Ascending aorta (tissue), 2 donors: ENCODE measurements at places on chromosomes 3 and 15.

DNA sequence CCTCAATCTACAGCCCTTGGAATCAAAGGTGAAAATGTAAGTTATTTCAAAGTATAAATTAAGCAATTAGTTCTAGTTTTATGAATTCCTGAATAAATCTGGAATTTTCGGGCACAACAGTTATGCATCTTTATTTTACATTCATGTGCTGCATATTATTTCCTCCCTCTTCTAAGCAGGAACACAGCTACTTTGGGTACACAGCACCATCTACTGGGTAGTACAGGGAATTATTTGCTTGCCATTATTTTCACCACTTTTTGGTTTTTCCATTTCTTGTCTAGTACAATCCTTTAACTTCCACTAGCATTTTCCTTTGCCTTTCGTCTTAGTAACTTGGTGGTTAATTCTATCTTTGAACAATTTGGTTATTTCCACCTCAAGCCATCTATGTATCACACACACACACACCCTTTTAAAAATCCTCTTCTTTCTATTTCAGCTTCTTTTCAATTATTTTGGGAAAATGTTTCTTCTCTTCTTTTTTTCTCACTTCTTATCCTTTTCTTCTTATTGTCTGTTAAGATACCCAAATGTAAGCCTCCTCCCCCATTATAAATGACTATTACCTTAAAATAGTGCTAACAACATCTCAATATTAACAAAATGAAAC is 451.0 kb downstream of the MFSD1 start:
- DNase-seq = no peak

- no peak for DNase-seq
Observed at GRCh38 chr3:168476360-168476980, 380.7 kb upstream of the GOLIM4 start.

GRCh38 chr3:31041161-31041978 is 146.9 kb upstream of the GADL1 start:
- no peak for DNase-seq

DNA sequence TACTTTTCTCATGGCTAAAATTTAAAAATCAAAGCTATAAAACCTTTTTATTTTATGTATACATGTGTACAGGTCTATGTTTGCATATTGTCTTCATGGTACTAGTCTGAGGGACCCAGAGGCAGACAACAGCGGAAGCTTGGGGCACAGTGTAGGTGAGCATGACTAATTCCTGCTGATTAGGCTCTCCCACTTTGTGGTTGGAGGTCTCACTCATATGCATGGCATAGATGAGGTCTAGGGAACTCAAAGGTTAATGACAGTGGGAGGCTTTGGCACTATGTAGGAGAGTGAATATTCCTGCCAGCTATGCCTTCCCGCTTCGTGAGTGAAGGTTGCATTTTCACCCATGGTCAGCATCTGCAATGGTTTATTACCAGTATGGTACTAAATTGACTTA is 47.5 kb upstream of the AADACL2 start:
- DNase-seq = no peak

GRCh38 chr3:130354430-130354829 is 9.0 kb downstream of the COL6A5 start:
- DNase-seq = no peak

DNA sequence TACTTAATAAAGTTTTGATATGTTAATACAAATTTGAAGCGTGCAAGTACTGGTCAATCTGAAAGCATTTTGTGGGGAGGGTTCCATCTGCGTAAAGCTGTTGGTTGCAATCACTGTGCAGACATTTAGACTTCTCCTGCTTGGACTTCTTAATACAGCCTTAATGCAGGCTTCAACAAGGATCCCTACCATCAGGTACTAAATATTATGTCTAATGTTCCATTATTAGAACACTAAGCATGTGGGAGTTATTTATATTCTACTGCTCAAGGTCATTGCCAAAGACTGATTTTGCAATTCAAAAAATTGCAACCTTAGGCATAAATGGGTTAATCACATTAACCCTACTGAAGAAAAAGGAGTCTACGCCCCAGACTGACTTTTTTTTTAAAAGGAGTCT is 73.9 kb upstream of the MYO5C start:
- no peak for DNase-seq

DNA sequence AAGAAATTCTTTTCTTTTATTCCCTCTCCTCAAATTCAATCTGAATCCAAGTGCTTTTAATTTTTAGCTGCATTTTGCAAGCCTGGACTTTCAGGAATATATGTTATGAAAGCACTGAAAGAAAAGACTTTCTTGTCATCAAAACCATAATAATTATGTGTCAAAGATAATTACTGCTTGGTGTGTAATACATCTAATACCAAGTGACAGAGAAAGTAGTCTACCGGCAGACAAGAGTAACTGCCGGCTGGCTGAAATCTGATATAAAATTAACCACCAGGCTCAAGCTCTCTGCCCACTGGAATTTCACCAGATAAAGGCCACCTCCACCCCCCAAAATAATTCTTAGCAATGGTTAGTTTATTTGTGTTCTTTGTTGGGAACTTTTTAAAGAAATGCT is 220.9 kb upstream of the CDIN1 start:
- no peak for DNase-seq

DNA sequence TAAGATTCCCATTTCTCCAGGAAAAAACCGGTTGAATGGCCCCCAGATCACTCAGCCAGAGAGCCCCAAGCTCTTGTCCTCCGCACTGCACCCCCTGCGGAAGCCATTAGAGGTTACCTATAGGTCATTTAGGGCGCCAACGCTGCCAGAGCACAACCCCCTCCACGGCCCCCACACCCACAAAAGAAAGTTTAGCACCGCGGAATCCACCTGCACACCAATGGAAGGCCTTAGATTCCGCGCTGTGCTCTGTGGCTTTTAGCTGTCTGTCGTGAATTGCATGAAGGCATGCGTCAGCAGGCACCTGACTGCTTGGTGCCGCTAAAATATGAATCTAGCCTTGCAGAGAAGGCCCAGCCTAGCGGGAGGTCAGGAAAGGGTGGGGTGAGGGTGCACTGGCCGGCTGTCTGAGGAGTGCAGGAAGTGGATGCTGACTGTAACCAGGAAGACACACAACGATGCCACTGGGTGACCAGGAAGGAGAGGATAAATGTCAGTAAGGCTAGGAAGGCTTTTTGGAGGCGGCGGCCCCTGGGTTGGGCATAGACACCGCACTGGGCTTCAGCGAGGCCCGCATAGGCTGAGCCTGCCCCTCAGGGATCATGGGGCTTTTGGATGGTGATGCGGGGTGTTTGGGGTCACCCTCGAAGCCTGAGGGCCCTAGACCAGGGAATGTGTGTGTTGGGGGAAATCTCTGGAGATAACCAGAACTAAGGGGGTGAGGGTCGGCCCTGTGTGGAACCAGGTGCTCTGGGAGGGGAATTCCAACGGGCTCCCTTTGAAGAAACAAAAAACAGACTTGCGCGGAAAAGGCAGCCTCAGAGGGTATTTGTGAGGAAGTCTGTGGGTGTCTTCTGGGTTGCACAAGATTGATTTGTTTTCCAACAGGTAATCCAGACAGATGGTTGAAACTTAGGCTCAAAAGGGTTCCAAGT is 976 bp upstream of the NUP210 start:
- DNase-seq = no peak

DNA sequence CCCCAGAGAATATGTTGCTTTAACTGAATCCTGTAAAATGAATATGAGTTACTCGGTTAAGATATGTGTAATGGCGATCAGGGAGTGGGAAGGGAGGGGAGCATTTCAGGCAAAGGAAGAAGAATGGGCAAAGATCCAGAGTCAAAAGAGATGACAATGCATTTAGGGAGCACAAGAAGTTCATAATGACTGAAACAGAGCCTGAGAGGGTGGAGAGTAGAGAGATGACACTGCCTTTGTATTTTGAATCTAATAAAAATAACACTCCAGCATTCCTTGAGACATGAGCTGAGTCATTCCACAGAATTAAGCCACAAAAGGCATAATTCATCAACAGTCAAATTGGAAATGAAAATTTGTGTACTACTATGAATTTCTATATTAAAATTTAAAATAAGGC is 105.3 kb upstream of the PEX5L start:
- no peak for DNase-seq

GRCh38 chr15:40695469-40695890 is 506 bp downstream of the RAD51 start:
- no peak for DNase-seq

- no peak for DNase-seq
Observed at GRCh38 chr3:186990277-186990676, 60.0 kb downstream of the ST6GAL1 start.

DNA sequence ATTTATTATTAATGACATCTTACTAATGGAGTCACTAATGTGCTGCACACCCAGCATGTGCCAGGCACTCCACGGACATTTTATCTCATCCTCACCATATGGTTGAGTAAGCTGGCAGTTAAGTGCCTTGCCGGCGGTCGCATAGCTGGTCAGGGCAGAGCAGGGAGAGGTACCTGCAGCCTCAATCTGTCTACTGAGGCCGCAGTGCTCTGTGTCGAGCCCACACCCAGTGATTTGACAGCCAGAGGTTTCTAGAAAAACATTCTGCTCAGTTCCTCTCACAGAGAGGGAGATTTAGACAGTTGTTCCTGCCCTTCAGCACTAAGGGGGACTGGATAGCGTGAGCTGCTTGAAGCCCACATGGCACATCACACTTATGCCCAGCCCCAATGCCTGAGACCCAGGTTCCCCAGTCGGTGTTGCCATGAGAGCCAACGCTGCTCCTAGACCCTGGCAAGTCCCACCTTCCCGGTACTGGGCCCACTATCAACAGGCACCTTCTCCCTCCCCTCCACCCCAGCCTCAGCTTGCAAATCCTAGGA is 2.6 kb downstream of the LIPC start:
- DNase-seq = no peak

- DNase-seq = peak; percentile 94
Observed at GRCh38 chr15:88897456-88898194, 2.3 kb upstream of the HAPLN3 start.

DNA sequence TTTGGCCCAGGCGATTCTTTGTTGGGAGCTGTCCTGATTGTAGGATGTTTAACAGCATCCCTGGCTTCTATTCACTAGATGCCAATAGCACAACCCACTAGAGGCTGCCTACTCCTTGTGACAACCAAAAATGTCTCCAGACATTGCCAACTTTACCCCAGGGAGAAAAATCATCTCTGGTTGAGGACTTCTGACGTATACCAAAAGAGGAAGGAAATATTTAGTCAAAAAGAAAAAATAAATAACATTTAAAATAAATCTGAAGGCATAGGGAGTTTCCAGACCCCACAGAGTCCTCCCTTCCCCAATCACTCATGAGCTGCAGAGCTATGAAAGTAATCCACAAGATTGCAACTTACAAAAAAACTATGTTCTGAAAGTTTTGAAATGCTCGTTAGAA is 61.0 kb downstream of the MECOM start:
- DNase-seq = no peak

GRCh38 chr3:100650651-100651619 is 41.5 kb downstream of the ADGRG7 start:
- DNase-seq = no peak

- DNase-seq = no peak
Observed at GRCh38 chr15:35728219-35728940, 182.4 kb upstream of the DPH6 start.

DNA sequence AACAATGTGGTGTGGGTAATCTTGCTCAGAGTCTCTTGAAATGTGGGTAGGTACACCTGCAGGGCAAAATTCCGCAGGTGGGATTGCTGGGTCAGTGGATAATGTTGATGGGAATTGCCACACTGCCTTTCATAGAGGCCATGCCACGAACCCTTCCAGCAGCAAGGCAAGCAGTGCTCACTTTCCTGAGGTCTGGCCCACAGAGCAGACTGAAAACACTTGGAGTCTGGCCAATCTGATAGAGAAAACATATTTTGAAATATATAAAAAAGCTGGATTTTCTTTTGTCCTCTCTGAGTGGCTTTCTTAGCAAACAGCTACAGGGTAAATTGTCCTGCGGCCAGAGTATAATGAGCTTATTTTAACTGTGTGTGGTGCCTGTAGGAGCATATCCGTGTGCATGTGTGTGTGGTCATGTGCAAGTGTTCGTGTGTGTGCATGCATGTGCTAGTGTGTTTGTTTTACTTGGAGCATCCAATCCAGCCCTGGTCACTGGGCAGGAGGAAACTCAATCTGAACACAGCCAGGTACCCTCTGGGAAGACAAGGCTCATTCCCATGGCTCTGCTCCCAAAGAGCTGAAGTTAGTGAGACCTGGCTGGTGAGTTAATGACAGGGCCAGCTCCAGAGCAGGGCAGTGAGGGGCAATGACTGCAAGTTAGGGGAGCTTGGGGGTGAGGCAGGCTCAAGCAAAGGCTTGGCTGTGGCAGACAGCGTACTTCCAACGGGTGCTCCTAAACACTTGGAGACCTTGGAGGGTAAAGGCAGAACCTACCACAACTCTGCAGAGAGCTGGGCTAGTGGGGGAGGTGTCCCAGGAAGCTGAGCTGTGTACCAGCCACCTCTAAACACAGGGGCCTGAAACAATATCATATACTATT is 91.3 kb downstream of the PLXNA1 start:
- DNase-seq = no peak

GRCh38 chr3:55476515-55476914 is 10.6 kb downstream of the WNT5A start:
- no peak for DNase-seq

- DNase-seq = no peak
Observed at GRCh38 chr3:153927107-153927506, 194.1 kb upstream of the ARHGEF26 start.

GRCh38 chr3:36918050-36918449 is 26.8 kb downstream of the TRANK1 start:
- DNase-seq = no peak

- DNase-seq = no peak
Observed at GRCh38 chr15:40420793-40421192, 15.2 kb downstream of the IVD start.

DNA sequence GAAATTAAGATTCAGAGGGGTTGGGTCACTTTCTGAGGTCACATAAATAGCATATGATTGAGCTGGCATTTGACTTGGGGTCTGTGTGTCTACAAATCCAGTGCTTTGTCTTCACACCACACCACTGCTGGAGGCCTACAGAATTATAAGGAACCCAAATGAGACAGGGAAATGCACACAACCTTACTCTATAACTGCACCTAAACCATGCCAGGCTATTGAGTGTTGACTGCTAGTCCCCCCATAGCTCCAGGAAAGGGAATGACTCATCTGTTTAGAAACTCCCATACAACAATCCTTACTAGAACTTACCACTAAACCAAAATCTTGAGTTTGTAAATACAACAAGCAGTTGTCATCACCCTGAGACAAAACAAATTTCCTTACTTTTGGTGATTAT is 16.9 kb upstream of the TSC22D2 start:
- no peak for DNase-seq

GRCh38 chr15:100090411-100090810 is 251.4 kb downstream of the ADAMTS17 start:
- DNase-seq = no peak

- DNase-seq = no peak
Observed at GRCh38 chr3:52117537-52117936, 36.7 kb downstream of the POC1A start.

- no peak for DNase-seq
Observed at GRCh38 chr3:194782698-194783404, 97.2 kb downstream of the FAM43A start.

GRCh38 chr3:48299746-48300712 is 33.4 kb downstream of the SPINK8 start:
- DNase-seq = no peak
